ENCODE measurements at places on chromosomes 5 and 9.
A peak's percentile ranks its signal among the peaks of the same experiment; 100 is the strongest.

GRCh38 chr9:29613773-29614172, 2040.5 kb upstream of the C9orf72 start:
- DNase-seq, result no peak

- DNase-seq, result no peak
Measured at GRCh38 chr5:11733185-11733839, 170.9 kb downstream of the CTNND2 start.

DNA sequence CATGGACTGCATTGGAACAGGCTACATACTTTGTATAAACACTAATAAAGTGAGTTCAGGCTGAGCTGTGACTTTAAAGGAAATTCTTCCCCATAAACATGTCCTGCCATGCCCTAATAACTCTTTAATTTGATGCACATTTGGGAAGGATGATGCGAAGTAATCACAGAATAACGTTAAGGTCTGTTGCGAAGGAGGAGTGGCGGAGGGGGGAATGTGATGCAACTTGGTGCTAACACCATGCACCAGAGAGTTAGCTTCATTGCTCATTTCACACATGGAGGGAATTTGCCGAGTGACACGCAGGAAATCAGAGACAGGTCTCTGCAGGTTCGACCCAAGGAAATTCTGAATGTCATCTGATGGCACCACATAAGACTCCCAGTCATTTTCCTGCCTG, 32.9 kb downstream of the SLIT3 start:
- peak; percentile 69 for DNase-seq

DNA sequence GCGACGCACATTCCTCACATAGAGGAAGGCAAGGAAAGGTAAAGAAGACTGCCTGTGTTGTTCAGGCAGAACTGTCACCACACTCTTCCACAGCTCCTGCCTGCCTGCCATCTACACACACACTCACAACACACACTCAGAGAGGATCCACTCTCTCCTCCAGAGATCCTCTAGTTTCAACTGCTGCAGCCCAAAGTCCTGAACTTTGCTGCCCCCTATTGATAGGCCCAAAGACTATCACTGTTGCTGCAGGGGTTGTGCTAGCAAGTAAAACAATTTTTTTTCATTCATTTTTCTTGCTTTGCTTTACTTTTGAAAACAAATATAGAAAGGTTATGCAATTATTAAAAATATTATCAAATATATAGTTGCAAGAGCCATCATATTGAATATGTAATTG, 5.9 kb upstream of the CFAP90 start:
- no peak for DNase-seq

DNA sequence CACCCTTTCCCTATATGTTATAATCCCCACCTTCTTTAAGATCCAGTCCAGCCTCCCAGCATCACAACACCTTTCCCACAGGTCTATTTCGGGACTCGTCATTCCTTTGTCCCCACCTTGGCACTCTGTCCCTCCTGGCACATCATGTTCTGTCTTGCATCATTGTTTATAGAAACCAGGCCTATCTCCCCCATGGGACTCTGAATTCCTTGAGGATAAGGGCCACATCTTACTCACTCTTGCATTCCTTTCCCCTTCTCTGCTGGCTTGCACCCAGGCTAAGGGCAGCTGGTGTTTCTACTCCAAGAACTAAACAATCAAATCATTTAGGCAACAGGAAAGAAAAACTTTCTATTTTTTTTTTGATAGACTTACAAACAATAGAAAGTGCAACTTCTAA, 205.7 kb downstream of the AGTPBP1 start:
- DNase-seq, result peak; percentile 90

- no peak for DNase-seq
Measured at GRCh38 chr5:126004636-126005035, 418.6 kb upstream of the GRAMD2B start.

DNA sequence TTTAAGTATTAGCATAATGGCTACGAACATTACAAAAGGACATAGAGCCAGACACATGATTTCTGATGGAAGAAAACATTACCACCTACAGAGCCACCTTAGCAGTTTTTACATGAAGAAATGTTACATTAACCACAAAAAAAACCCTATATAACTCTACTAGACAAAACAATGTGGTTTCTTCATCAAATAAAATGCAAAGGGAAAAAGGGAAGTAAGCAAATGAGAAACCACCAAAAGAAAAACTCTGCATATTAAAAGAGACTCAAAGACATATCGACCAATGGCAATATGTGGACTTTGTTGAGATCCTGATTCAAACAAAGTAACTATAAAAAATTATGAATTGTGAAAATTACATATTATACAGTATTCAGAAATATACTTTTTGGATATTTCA, 132.7 kb downstream of the TSSK1B start:
- no peak for DNase-seq

DNA sequence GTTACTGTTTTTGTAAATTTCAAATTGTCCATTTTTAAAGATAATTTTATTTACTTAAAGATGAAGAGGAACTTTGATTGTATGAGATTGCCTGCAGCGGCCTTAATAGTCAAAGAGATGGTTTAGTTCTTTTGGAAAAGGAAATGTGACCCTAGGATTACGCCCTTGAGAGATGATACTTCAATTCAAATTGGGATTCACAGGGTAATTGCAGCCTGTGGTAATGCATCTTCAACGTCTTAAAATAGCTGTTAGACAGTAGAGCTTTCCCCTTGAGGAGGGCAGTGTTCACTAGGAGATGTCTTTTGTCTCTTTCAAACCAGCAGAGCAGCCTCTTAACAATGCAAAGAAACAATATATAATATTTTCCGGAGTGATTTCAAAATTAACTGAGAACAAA, 127.1 kb downstream of the TAF11L14 start:
- no peak for DNase-seq

DNA sequence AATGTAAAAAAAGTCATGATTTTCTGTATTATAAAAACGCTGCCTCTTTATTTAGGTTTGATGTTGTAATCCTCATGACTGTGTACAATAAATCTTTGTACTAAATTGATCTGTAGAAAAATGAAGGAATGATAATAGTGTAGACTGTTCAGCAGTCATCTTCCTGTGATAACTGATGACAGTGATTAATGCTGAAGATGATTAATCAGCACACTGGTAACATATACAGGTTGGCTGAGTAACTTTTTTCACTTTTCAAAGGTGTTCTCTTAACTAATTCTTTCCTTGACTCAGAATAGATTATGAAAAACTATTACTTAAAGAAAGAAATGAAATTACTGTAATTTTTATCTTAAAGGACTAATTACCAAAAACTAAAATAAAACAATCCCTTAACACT, 122.5 kb downstream of the RFX3 start:
- no peak for DNase-seq

- no peak for DNase-seq
Measured at GRCh38 chr5:76718381-76718832, 2.5 kb downstream of the F2R start.

DNA sequence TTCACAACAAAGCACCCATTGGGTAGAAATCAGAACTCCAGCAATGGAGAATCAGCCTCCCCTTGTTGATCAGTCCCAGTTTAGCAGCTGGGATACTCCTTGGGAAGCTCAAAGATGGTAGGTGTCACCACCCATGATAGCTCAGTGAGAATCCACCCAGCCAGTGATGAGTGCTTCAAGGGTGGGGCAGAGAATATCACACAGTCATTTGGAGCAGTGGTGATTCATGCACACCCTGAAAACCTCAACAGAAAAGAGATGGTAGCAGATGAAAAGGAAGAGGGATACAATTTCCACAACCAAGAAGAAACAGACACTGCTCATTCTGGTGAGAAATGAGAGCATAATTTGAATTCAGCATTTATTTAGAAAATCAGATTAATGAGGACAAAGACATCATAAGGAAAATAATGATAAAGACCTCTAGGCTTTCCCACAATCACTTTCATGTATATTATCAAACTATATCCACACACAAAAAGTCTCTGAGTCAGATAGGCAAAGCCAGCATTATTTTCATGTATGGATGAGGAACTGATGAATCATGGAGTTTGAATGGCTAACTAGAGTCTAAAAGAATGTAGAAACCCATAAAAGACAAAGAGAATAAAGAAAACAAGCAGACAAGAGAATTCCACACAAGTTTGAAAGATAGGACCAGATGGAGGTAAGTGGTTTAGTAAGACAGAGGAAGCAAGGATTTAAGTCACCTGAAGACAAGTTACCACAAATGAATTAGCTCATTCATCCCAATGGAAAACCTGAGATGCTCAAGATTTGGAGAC, 82.9 kb downstream of the FEM1C start:
- peak; percentile 69 for DNase-seq

DNA sequence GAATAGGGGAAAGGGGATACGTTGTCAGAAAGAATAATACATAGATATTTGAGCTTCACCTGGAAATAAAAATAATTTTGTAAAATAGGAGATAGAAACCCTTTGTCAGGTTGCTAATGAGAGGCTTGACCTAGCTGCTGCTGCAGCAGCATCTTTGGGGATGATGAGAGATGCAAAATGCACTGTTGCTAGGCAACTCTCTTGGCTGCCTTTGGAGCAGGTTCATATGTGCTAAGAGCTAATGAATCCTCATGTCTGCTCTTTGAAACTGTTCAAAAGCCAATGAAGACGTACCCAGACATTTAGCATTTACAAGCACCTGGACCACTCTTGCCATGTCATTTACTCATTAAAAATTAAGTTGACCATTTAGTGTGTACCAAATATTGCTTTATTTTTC, 121.7 kb downstream of the FOCAD start:
- no peak for DNase-seq

GRCh38 chr9:29332789-29333188, 1759.5 kb upstream of the C9orf72 start:
- no peak for DNase-seq

- DNase-seq, result no peak
Measured at GRCh38 chr9:134765785-134766184, 114.8 kb upstream of the FCN2 start.

- DNase-seq, result no peak
Measured at GRCh38 chr5:59171131-59171530, 588.3 kb downstream of the RAB3C start.

- DNase-seq, result no peak
Measured at GRCh38 chr5:4901924-4902323, 238.2 kb upstream of the ADAMTS16 start.
